SJCRH30 (cell line): ENCODE measurements at places on chromosomes 7 and 10.

- DNase-seq, result peak; percentile 15
Observed at GRCh38 chr7:108094933-108095710, 35.0 kb downstream of the LAMB4 start.

- DNase-seq, result no peak
Observed at GRCh38 chr10:121942749-121943416, 15.1 kb upstream of the ATE1 start.

DNA sequence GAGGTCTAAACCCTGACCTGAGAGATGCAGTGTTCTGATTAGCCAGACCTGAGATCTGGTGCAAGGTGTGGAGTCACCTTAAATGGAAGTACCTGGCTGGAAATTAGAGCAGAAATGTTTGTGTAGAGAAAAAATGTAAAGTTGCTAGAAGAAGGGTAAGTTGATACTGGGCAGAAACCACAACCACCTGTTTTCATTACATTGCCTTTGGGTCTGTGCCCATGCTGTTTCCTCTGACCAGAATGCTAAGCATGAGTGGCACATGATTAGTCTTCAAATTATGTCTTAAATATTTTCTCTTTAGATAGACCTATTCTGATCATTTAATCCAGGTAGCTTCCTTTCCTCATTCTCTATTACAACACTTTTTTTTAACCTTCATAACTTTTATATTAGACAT is 69.0 kb downstream of the CASD1 start:
- peak; percentile 70 for DNase-seq

DNA sequence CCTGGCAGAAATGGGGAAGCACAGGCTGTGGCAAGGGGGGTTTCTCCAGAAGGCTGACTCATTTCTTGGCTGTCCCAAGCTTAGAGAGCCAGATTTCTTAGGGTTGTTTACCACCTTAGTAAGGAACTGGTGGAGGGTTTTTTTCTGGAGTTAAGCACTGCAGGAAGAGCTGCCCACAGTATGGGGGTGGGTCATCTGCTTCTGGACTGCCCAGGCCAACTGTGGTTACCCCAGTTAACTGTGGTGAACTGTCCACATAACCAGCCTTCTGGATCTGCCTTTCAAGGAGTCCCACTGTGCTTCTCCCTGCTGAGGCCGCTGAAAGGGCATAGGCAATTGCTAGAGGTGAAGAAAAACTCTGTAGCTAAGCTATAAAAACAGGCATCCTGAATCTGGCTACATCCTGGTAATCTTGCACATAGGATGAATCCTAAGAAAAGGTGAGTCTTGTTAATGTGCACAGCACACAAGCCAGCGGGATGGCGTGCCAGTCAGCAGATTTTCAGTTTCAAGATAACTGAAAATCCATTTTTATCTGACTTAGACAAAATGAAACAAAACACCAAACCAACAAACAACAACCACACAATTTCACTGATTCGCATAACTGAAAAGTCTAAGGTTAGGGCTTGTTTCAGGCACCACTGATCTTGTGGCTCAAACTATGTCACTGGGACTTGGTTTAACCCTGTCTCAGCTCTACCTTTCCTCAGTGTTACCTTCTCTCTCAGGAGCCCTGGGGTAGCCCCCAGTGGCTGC is 21.6 kb upstream of the TSPAN33 start:
- no peak for DNase-seq

- DNase-seq, result no peak
Observed at GRCh38 chr7:157900011-157900410, 563.2 kb downstream of the DNAJB6 start.

DNA sequence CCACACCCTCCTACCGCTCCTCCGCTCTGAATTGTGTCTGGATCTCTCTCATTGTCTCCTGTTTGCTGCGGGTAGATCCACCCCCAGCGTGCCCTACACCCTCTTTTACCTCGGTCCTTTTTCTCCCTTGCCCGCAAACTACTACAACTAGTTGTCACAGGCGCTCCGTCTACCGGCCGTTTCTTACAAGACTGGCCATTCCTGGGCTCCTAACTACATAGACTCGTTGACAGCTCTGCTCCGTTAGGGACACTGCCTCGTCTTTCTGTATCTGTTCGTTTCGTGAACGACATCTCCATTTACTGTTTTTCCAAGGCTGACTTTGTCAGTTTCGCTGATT is 786 bp downstream of the TAF3 start:
- DNase-seq, result peak; percentile 29

DNA sequence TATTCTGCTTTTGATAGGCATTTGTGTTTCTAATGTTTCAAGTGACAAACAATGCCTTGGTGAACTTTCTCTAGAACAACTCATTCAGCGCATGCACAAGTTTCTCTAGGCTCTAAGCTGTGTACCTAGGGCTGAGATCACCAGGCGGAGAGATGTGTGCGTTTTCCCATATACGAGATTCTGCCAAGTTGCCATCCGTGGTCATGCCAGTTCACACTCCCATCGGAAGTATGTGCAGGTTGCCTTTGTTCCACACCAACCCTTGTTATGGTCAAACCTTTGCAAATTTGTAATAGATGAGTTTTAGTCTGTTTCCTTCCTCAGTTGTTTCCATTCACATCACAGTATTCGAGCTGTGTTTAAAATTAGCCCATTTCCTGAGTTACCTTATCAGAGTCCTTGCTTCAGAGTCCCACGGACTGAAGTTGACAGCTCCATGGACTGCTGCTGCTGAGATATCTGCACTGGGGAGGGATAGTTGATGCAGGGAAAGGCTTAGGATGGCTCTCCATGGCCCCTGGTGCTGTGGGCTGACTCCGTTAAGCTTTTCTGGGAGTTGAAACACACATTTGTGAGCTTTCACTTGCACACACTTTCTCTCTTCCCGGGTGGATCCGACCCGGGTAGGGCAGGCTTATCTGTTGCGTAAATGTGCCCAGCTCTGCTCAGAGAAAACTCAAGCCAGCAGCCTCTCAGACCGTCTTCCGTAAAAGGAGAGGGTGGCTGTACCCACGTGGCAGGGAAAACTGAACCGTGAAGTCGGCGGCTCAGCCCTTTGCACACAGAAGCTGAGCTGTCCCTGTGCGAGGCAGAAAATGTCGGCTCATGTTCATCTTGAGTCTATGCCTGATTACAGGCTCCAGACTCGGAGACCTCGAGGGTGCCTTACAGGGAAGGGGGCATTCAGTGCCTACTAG is 49.4 kb downstream of the HK1 start:
- DNase-seq, result no peak

- no peak for DNase-seq
Observed at GRCh38 chr7:137696376-137696775, 150.4 kb downstream of the DGKI start.

DNA sequence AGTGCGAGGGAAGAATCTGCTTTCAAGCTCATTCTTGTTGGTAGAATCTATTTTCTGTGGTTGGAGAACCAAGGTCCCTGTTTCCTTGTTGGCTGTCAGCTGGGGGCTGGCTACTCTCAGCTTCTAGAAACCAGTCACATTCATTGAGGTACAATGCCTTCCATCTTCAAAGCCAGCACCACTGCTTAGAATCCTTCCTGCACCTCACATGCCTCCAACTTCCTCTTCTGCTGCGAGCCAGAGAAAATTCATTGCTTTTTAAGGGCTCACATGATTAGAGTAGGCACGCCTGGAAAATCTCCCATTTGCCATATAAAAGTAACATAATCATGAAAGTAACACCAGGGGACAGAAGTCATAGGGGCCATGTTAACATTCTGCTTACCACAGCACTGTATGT is 28.7 kb downstream of the TES start:
- DNase-seq, result no peak

GRCh38 chr7:121376979-121377378 is 19.1 kb downstream of the FAM3C start:
- DNase-seq, result no peak

GRCh38 chr7:146683439-146683838 is 566.8 kb downstream of the CNTNAP2 start:
- no peak for DNase-seq

DNA sequence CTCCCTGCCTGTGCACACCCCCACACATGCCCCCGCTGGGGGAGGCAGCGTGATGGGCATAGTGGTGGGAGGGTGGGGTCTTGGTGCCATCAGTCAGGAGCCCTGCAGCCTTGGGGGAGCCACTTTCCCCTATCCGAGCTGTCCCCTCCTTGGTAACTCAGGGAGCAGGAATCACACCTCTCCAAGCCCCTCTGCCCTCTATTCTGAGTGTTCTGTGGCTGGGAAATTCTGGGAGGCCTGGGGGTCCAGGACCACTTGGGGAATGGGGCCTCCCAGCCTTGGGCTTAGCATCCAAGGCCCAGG is 11.3 kb downstream of the DPYSL4 start:
- no peak for DNase-seq

DNA sequence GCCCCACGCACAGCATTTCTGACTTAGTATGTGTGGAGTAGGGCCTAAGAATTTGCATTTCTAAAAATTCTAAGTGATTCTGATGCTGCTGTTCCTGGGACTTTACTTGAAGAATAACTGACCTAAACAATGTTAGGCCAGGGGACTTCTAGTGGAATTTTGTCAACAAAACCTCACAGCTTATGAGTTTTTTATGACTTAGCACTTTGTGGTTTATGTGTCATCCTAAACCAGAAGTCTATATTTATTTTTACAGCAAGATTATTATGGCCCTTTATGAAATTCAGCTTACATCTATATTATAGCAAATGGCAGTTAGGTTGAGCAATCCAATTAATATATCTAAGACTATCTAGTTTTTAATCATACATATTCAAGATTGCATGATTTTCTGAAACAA is 24.6 kb upstream of the BET1 start:
- no peak for DNase-seq

DNA sequence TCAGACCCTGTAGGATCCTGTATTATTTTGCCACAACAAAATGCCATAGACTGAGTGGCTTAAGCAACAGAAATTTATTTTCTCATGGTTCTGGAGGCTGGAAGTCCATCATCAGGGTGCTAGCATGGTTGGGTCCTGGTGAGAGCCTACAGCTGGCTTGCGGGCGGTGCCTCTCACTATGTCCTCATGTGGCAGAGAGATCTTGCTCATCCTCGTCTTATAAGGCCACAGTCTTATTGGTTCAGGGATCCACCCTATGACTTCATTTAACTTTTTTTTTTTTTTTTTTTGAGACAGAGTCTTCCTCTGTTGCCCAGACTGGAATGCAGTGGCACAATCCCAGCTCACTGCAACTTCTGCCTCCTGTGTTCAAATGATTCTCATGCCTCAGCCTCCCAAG is 90.9 kb downstream of the LSM5 start:
- DNase-seq, result no peak

- no peak for DNase-seq
Observed at GRCh38 chr7:1946025-1946772, 276.1 kb downstream of the ELFN1 start.

- DNase-seq, result no peak
Observed at GRCh38 chr7:116632384-116632783, 39.6 kb upstream of the MET start.

- DNase-seq, result no peak
Observed at GRCh38 chr7:3042861-3043489, 692 bp downstream of the CARD11 start.

DNA sequence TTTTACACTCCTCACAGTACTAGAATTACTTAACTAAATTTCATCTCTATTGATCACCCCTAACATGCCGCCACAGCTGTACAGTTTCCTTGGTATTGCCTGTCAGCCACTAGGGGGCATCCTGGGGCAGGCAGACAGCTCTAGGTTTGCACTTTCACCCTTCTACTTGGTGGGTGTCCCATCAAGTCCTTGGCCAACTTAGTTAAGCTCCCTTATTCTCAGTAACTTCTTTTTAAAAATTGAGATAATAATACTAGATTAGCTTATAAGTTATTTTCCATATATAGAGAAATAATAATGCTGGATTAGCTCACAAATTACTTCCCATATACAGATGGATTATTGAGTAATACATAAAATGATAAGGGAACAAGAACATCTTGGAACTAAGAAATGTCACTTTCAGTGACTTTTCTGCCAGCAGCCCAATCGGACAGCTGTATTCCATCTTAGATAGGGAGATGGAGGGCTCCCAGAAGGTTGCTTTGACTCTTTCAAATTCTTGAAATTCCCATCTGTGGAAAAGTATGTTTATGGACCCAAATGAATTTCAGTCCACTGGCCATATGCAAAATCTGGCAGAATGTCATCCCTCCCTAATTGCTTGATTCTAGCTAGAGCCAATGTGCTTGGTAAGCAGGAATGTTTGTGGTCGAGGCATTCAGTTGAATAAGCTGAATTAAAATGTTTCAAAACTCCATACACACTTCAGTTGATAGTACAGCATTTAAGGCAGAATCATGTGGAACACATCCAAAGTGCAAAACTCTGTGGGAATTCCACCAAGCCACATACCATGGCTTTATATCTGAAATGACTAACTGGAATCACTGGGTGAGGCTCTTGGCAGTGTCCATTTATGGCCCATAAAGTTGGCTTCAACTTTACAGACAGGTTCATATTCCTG is 309.7 kb downstream of the CSTF2T start:
- peak; percentile 67 for DNase-seq

DNA sequence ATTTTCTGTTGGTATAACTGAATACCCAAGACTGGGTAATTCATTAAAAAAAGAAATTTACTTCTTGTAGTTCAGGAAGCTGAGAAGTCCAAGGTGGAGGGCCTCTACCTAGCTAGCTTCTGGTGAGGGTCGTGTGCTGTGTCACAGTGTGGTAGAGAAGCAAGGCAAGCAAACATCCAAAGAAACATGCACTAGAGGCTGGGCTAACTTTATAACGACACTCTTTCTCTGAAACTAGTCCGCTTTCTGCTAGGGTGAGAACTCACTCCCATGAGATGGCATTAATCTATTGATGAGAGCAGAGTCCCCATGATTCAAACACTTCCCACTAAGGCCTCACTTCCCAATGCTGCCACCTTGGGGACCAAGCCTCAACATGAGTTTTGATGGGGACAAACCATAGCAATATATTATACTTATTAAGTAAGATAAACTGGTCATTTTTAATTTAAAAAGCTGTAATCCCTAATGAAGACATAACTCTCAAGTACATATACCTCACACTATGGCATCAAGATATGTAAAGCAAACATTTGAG is 50.8 kb downstream of the PHYHIPL start:
- peak; percentile 12 for DNase-seq

- no peak for DNase-seq
Observed at GRCh38 chr7:79971058-79971457, 163.6 kb upstream of the GNAI1 start.

DNA sequence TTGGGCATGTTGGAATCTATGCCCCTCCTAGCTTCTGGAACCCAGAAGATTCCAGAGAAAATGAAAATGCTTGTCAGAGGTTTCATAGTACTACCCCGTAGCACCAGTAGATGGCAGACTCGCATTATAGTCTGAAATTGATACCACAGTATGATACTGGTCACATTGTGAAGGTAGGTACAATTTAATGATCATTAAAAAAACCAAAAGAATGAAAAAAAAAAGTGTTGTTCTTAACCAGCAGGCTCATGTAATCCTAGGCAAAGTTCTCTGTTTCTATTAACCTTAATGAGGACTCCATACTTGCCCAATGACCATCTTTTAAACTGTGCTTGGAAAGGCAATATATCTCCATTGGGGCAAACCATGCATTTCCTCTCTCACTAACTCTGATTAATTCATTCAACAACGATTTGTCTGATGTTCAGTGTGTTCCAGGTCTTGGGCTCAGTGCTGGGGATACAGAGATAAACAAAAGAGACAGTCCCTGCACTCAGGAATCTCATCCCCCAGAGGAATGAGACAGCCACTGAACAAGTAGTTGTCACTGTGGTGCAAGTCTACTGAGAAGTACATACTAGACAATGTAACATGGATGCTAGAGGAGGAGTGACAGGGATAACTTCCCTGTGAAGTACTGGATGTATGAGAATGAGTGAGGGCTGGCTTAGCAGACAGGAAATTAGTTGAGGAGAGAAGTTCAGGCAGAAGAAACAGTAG is 223.5 kb upstream of the PHYHIPL start:
- peak; percentile 27 for DNase-seq

GRCh38 chr7:35533902-35534301 is 161.0 kb downstream of the HERPUD2 start:
- no peak for DNase-seq

GRCh38 chr10:30357075-30357801 is 8.2 kb upstream of the MTPAP start:
- DNase-seq, result no peak
